ENCODE measurements at places on chromosomes 6 and 20.

DNA sequence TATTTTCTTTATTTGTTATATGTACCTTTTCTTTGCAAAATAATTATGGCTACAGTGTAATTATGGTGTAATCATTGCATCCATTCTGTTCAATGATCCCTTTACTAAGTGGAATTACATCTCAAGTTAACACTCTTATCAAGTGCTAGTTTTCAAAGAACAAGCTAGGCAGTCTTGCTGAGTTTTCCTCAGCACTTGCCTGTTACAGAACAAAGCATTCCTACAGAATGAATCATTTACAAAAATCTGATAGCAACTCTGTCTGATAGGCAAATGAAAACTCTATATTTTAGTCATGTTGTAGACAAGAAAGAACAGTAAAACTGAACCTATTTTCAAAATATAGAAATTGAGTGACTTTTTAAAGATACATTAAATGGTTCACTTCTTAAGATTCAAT lies 109.8 kb upstream of the POU3F2 start:
- DNase-seq: no peak

- no peak for DNase-seq
Observed at GRCh38 chr20:4484379-4484997, 237.2 kb upstream of the PRND start.

DNA sequence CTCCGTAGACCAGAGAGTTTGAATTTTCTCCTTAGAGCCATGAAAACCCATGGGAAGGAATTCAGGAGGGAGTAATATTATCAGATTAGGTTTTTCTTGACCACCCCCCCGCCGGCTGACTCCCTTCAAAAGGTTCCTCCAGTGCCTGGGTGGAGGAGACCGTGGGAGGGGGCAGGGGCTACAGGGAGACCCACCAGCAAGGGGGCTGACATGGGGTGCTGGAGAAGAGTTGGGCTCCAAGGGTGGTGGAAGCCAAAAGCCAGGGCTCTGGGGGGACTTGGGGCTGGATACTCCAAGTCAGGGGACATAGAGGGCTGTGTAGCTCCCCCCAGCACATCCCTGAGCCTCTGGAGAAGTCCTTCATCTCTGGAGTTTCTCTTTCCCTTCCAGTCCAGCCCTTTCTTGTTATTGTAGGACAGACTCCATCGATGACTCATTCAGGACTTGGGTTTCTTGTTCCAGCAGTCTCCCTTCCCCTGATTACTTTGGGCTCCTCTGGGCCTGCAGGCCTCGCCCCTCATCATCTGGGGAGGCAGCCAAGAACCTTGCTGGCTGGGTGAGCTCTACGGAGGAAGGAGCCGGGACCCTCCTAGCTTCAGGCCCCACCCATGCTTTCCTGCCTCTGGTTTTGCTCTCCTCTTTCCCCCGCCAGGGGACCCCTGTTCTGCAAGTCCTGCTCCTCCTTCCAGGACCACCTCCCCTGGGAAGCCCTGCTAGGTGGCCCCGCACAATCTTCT lies 10.5 kb upstream of the KIAA1755 start:
- no peak for DNase-seq

GRCh38 chr6:168183613-168183970 lies 104.6 kb upstream of the FRMD1 start:
- DNase-seq: no peak

DNA sequence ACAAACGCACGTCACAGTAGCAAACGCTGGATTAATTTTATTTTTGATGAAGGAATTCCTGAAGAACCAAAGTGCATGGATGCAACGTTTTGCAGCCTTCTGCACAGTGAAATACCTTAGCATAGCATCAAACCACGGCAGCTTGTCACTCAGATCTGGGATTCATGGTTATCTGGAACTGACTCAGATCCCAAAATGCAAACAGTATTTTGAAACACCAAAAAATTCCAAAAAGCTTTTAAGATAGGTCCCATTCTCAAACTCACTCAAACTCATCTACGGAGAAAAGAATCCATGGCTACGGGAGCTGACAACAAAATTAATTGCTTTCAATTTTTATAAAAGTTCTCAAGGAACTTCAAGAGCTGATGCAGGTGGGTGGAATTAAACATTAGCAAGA lies 116.2 kb upstream of the SALL4 start:
- DNase-seq: no peak

Data from NCI-H2081 (cell line).